Fibroblast of skin of right biceps (primary cell): ENCODE measurements at places on chromosomes 7 and 10.

- DNase-seq, result no peak
Measured at GRCh38 chr10:3537518-3537917, 247.5 kb downstream of the KLF6 start.

DNA sequence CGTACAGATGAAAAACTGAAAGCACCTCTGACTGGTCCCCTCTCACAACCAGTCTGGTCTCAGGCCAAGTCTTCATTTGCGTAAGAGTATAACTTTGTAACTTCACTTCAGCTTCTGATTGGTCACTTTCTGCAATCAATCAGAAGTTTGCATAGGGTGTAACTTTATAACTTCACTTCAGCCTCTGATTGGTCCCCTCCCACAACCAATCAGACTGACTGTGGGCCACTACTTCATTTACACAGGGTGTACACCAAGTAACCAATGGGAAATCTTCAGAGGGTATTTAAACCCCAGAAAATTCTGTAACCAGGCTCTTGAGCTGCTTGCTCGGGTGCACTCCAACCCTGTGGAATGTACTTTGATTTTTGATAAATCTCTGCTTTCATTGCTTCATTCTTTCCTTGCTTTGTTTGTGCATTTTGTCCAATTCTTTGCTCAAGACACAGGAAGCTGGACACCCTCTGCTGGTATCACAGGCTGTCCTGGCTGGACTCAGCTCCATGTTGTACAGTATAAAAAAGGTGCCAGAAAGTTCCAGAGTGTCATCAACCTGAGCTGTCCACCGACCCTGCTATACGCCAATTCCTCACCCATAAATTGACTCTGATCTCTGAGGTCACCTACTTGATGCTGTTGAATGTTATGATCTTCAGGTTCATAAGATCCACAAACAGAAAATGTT is 74.5 kb downstream of the COBL start:
- no peak for DNase-seq

- DNase-seq, result no peak
Measured at GRCh38 chr7:102841290-102841689, 71.5 kb upstream of the LRRC17 start.

DNA sequence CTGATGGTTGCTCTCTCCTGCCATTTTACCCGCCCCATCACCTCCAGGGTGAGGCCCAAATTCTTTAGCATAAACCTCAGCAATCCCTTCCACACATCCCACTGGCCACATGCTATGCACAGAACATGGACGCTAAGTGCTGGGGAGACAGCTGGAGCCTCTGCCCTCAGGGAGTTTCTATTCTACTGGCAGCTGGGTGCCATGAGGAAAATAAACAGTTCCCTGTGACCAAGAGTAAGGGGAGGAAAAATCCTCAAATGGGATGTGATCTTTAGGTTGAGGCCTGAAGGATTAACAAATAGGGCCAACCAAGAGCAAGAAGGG is 1.2 kb downstream of the PARP12 start:
- no peak for DNase-seq

DNA sequence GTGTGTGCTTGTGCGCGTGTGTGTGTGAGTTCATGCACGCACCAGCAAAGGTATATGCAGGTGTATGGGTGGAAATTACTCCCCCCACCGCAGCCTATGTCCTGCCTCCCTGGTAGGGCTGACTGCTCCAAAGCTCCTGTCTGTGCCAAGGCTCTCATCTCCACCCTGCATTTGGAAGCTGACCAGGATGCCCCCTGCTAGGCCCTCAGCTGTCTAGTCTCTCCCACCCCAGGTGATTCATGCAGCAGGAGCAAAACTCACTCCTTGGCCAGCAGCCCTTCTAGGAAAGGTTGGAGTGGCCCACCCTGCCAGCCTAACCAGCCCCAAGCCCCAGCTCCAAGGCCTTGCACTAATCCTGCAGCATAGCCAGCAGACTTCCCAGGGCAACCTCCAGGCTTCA is 148.4 kb downstream of the GRID1 start:
- DNase-seq, result no peak

- no peak for DNase-seq
Measured at GRCh38 chr7:80661729-80662128, 23.3 kb downstream of the CD36 start.

GRCh38 chr7:116355424-116355765 is 144.1 kb upstream of the CAV2 start:
- no peak for DNase-seq

DNA sequence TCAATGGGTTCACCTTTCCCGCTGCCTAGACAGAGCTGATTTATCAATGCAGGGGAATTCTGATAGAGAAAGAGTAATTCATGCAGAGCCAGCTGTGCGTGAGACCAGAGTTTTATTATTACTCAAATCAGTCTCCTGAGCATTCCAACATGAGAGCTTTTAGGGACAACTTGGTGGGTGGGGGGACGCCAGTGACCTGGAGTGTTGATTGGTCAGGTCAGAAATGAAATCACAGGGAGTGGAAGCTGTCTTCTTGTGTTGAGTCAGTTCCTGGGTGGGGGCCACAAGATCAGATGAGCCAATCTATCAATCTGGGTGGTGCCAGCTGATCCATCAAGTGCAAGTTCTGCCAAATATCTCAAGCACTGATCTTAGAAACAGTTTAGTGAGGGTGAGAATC is 99.0 kb upstream of the CAV2 start:
- no peak for DNase-seq

DNA sequence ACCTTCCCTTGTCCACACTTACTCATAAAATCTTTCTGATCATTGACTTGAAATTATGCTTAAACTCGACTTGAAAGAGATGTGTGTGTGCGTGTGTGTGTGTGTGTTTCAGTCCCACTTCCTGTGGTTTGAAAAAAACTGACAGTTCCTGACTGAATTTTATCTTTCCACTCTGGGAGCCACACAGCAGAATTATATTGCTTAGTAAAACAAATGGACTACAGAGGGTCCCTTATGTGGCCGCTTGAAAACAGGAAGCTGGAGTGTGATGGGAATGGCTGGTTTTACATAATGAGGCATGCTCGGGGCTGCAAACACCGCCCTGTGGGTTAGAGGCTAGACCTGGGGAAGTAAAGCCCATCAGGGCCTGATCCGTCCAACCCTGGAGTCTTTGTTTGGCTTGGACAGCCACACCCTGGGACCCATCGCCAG is 54.8 kb downstream of the LYZL1 start:
- DNase-seq, result no peak

- DNase-seq, result peak; percentile 89
Measured at GRCh38 chr7:139526578-139527544, 3.4 kb downstream of the CLEC2L start.

DNA sequence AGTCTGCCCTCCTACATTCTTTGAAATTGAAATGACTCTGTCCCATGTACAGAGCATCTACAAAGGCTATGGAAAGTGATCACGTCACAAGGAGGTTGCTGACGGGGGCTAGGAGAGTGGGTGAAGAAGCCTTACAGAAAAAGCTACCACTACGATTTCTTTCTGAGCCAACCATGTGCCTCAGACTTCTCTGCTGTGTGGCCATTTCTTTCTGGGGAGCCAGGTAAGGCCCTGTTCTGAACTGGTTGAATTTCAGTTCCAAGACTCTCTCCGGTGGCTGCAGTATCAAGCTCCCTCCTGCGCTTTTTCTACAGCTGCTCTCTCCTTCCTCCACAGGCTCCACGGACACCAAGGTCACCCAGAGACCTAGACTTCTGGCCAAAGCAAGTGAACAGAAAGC is 112.5 kb upstream of the PRSS1 start:
- DNase-seq, result no peak

GRCh38 chr7:144835155-144835611 is 670 bp downstream of the TPK1 start:
- DNase-seq, result peak; percentile 58

DNA sequence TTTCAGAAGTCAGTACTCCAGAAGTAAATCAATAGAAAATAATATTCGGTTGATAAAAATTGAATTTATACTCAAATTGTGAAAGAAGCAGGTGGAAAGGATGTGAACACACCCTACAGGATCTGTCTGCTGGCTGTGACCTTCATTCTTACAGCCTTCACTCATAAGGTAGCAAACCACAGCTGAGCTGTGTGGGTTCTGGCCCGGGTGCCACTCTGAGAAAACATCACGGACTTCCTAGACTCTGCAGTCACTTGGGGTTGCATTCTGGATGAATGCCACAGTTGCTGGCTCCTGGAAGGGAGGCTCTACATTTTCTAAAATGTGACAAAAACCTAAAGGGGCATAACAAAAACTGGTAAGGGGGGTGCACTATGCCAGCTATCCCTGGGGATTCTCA is 36.0 kb upstream of the ABLIM1 start:
- DNase-seq, result no peak

DNA sequence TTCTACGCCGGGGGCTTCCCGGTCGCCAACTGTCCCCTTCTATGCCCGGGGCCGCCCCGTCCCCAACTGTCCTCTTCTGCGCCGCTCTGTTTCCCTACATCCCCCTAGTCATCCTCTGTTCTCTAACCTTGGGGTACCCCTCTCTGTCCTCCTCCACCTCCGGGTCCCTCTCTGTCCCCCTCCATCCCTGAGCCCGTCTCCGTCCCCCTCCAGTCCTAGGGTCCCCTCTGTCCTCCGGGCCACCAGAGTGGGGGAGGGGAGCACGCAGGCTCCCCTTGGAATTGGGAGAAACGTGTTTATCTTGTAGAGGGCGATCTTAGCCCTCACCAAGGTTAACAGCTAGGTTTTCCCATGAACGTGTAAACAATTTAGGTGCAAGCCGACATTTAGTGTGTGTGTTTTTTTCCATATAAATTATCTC is 852 bp upstream of the KLF6 start:
- peak; percentile 60 for DNase-seq

GRCh38 chr10:126376956-126377355 is 11.3 kb downstream of the ADAM12 start:
- DNase-seq, result peak; percentile 57

DNA sequence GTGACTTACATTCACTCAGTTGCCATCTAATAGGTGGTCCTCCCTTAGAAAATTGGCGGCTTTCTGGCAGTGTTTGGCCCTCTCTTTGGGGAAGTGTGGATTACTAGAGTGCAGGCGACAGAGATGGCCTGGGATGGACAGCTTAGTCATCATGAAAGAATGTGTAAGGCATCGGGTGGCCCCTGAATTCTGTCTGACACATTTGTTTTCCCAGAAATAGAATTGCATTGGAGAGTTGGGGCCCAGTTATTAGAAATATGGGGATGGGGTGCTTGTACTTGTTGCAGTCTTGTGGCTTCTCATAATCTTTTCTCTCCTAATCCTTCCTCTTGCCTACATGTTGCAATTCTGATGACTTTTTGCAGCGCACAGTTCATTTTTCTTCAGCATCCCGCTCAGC is 13.8 kb downstream of the TCF7L2 start:
- DNase-seq, result peak; percentile 80

DNA sequence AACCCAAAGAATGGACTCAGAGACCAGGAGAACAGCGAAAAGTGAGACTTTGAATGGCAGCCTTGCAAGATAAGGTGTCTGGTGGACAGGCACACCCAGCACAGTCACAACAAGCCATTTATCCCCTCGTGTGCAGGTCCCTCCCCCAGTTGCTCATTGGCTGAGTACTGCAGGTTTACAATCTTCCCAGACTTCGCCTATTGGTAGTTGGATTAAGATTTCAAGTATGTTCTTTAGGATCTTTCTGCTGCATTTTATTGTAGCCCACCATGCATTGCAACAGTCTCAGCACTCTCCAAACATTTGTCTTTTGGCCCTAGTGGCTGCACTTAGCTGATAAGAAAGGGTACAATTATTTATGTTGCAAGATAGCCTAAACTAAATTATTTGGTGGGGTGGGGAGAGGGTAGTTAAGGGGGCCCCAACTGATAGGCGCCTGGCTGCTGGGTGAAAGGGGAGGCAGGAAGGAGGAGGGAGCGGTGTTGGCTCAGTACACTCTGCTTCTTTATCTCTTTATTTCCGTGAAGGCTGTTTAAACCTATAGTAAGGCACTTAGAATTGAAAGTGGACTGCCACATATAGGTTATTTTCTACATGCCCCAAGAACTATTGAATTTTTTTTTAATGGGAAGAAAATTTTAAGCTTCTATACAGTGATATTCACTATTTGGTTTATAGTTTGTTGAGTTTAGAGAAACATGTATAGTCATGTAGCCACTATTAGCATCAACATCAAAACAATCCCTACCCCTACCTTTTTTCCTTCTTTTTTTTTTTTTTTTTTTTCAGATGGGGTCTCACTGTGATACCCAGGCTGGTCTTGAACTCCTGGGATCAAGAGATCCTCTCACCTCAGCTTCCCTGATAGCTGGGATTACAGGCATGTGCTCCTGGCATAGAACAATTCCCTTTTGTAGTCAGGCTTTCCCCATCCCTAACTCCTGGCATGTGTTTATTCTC is 54.2 kb downstream of the GUSB start:
- DNase-seq, result no peak

GRCh38 chr10:5537684-5538083 is 12.9 kb downstream of the CALML3 start:
- no peak for DNase-seq

GRCh38 chr10:91682912-91683311 is 50.0 kb upstream of the PPP1R3C start:
- no peak for DNase-seq

DNA sequence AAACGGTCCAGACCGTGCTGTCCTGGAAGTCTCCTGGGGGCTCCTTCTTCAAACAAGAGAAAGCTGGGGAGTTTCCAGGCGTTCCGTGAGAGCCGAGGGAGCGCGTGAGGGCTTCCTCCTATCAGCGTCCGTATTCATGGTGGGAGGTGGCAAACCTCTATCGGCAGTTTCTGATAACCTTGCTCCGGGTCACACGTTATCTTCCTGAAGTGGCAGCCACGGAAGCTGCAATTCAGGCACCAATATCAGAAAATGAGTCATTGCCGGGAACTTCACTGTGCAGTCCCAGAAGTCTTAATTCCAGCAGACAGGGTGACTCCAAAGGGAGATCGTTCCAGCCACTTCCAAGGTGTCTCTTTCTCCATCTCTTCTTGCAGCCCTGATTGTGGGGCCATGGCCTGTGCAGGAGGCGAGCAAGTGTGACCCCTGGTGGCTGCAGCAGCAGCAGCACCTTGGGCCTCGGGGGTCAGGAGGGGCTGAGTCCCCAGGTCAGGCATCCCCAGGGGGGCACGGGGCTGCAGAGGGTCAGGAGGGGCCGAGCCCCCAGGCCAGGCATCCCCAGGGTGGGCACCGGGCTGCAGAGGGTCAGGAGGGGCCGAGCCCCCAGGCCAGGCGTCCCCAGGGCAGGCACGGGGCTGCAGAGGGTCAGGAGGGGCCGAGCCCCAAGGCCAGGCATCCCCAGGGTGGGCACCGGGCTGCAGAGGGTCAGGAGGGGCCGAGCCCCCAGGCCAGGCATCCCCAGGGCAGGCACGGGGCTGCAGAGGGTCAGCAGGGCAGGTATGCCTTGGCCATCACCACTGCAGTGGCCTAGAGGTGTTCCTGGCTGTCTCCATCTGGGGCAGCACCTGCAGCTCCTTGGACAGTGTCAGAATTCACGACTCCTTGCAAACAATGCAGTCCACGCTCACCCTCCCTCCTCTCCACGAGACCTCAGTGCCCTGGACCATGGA is 538.7 kb downstream of the DNAJB6 start:
- no peak for DNase-seq

GRCh38 chr7:130925136-130925794 is 191.3 kb upstream of the KLF14 start:
- no peak for DNase-seq

DNA sequence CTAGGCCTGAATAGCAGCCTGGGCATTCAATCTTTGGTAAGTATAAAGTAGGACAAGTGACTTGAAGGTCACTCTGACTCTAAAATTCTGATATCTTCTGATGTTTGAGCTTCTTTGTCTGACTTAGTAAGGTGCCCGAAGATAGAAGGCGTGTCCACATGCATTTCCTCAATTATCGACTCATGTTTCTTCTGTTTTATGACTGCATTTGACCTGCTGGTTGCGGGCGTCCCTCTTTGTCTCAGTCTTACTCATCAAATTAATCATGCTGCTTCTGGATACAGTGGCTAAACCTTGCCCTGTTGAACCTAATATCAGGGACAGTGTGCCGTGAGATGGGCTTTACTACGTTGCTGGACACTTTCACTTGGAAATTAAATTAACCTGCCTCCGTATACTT is 534.1 kb downstream of the SDK1 start:
- DNase-seq, result no peak
